Cortex of kidney (tissue), 1 donor: ENCODE measurements at places on chromosomes 12 and 14.

DNA sequence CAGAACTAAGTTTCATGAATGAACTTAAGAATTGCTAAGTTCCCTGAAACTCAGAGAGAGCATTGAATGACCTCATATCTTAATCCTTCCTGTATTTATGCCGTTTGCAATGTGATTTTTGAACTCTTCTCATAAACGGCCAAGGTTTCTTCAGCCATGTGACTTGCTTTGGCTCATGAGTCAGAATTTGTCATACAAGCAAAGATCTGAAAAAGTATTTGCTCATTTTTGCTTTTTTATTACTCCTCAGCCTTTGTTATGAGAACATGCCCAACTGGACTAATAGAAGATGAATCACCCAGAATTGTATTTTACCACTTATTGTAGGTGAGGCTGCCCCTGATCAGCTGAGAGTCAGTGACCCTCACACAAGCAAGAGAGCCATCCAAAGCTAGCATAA is 693.8 kb downstream of the BCL11B start:
- no peak for DNase-seq

DNA sequence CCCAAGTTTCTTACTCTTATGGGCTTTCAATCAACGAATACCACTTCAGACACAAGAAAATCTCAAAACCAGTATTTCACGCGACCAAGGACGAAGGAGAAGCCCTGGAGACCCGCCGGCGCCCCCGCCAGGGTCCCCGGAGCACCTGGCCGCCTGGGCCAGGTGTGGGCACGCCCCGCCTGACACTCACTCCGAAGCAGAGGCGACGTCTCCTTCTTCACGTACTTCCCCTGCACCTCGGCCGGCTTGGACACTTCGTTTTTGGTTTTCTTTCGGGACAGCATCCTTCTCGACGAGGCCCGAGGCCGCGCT is 466 bp downstream of the SAV1 start:
- no peak for DNase-seq

DNA sequence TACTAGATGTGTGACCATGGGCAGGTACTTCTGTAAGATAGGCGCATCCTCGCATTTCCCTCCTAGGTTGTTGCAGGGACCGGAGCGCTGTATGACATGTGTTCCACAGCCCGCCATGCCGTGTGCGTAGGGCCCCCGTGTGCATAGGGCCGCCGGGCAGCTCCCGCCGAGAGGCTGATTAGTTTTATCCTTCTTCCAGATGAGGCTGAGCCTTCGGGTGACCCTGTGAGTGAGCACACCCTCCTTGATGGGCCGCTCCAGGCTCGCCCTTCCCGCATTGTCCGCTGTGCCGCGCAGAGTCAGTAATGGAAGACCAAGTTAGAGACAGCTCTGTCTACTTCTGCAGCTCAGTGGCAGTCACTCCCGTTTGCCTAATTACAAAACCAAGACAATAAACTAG is 72.9 kb upstream of the DYNC1H1 start:
- no peak for DNase-seq

DNA sequence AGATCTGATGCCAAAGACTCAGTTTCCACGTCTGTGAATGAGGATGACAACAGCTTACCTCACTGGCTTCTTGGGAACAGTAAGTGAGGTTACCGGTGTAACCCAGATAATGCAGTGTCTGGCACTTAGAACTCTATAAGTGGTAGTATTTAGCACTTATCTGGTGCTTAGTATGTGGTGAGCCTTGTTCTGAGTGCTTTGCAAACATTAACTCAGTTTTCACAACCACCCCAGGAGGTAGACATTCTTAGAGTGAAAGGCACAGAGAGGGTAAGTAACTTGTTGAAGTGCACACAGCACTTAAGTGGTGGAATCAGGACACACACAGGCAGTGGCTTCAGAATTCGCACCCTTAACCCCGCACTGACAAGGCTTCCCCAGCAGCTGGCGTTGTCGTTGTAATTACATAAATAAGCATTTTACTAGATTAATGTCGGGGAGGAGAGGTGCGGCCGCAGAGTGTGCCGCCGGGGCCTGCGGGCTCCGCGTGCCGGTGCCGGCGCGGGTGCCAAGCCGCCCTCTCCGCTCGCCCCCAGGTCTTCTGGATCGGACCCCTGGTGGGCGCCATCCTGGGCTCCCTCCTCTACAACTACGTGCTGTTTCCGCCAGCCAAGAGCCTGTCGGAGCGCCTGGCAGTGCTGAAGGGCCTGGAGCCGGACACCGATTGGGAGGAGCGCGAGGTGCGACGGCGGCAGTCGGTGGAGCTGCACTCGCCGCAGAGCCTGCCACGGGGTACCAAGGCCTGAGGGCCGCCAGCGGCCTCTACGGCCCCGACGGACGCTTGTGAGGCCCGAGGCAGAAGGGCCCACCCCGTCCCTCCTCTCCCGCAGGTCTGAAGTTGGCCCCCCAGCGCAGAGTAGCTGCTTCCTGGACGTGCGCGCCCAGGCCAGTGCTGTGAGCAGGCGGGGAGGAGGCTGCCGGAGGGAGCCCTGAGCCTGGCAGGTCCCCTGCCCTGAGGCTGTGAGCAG is 4.6 kb downstream of the AQP2 start:
- no peak for DNase-seq
